Dermis microvascular lymphatic vessel endothelial cell (primary cell): ENCODE measurements at places on chromosomes 1 and 21. TPM values are rescaled to one million over a fixed set of nuclear protein-coding genes. Genes with fewer than 3 reads are reported as not detected.

The AIM2 gene
- total RNA-seq: not detected in 2 replicates

- no peak for DNase-seq
These were observed 55.2 kb downstream of the MTR start for GRCh38 chr1:236850077-236850979.

The MGST3 gene
- total RNA-seq: 165 and 169 TPM in 2 replicates

DNA sequence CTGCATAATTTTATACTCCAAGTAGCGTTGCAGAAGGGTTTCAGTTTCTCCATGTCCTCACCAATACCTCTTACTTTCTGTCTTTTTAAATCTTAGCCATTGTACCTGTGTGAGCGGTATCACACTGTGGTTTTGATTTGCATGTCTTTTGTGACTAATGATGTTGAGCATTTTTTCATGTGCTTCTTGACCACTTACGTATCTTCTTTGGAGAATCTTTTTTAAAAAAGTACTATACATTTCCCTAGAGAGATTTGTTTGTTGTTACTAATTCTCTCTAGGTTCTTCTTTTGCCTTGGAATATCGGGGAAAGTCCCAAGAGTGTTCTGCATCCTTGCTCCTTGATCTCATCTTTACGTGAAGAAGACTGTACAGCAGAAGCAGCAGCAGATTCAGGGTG is 81.8 kb upstream of the WARS2 start:
- no peak for DNase-seq

The LCA5L gene
- total RNA-seq: 0.26 and 0.38 TPM in 2 replicates
